Spinal cord (tissue), 10 donors: ENCODE measurements at places on chromosomes 1 and 21. TPM values are rescaled to one million over a fixed set of nuclear protein-coding genes. Genes with fewer than 3 reads are reported as not detected.
A peak's percentile ranks its signal among the peaks of the same experiment; 100 is the strongest.

The RUNX3 gene
- total RNA-seq: 0.11 TPM

The S100A9 gene
- 16.5 TPM for total RNA-seq

DNA sequence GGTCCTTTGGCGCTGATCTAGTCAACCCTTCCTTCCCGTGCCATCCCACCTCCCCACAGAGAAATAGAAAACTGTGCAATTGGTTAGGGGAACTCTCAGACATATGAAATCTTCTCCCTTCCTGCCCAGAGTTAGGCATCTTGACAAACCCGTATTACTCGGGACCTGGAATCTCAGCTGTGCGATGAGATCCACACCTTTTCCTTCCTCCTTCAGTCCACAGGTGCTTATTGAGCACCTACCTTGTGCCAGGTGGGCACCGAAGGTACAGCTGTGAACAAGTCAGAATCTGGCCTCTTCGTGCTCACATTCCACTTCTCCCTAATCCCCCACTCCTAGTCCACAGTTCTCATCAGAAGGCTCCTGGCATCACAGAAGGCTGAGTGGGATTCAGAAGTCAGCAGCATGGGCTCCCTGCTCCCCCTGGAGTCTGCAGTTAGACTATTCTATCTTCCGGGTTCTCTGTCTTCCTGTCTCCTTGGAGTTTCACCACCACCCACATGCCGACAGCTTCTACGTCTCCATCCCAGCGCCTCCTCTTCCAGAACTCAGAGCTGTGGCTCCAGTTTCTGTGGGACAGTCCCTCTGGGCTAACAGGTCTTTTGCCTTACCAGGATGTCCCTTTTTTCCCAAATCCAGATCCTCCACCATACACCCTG lies 23.0 kb downstream of the KNCN start:
- H3K27ac ChIP-seq: no peak overlapping the region
- H3K36me3 ChIP-seq: no peaks in the 10 kb centered on the region
- peaks cover 59% of the 10 kb centered on the region for H3K27me3 ChIP-seq
- no peak overlapping the region for H3K4me3 ChIP-seq
- H3K4me1 ChIP-seq: peaks cover 33% of the 10 kb centered on the region

DNA sequence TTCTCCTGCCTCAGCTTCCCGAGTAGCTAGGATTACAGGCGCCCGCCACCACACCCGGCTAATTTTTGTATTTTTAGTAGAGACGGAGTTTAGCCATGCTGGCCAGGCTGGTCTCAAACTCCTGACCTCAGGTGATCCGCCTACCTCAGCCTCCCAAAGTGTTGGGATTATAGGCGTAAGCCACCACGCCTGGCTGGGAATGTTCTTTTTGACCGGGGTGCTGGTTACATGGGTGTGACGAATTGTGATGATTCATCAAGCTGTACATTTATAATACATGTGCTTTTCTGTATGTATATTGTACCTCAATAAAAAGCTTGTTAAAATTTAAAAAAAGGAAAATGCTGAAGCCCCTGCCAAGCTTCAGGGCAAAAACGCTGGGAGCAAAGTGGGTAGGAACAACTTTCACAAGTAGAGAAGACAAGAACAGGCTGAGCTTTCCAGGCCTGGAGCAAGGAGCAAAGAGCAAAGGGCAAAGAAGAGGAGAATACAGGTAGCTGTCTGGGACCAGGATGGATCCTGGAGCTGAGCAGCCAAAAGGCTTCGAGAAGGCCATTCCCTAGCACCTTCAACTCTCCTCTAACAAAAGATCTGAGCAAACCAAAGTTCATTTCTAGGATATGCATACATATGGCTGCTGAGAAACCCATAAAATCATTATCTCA lies 20.5 kb upstream of the YRDC start:
- no peaks in the 10 kb centered on the region for H3K4me1 ChIP-seq
- H3K36me3 ChIP-seq: peaks cover 46% of the 10 kb centered on the region
- H3K27me3 ChIP-seq: no peaks in the 10 kb centered on the region
- no peak overlapping the region for H3K4me3 ChIP-seq
- no peak for DNase-seq

DNA sequence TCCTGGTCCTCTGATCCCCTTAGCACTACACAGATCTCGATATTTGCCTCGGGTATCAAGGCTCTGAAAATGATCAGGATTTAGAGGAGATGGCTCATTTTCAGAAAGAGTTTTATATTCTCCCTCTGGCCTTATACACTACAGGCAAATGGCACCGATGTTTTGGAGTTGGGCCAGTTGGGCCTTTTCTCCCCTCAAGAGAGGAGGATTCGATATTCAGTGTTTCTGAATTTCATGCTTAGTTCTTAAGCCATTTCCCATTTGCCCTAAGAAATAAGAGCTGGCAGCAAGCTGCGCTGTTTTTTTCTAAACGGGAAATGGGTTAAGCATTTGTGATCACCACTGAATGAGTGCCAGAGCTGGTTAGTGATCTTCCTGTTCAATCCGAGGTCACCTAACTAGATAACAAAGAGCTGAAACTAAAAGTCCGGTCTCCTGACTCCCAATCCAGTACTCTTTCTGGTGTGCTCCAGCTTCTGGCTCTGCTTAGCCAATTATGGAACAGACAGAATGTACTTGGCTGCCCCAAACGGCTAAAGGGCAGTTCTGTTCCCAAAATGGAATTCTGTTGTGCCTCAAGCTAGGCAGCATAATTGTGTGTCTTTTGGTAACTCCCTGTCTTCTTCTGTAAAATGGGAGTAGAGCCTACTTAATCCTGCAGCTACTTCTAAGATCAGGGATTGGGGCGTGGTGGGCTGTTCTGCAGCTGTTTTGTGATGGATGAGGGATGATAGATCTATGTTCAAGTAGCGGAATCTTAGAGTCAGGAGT lies 1.2 kb upstream of the CPT2 start:
- H3K4me3 ChIP-seq: no peak overlapping the region
- no peaks in the 10 kb centered on the region for H3K36me3 ChIP-seq
- H3K27ac ChIP-seq: no peak overlapping the region
- DNase-seq: no peak
- no peaks in the 10 kb centered on the region for H3K27me3 ChIP-seq
- no peaks in the 10 kb centered on the region for H3K4me1 ChIP-seq

GRCh38 chr1:14138135-14138506 lies 438.1 kb downstream of the PRDM2 start:
- no peaks in the 10 kb centered on the region for H3K27me3 ChIP-seq
- H3K4me1 ChIP-seq: peaks cover 16% of the 10 kb centered on the region
- no peak overlapping the region for H3K4me3 ChIP-seq

DNA sequence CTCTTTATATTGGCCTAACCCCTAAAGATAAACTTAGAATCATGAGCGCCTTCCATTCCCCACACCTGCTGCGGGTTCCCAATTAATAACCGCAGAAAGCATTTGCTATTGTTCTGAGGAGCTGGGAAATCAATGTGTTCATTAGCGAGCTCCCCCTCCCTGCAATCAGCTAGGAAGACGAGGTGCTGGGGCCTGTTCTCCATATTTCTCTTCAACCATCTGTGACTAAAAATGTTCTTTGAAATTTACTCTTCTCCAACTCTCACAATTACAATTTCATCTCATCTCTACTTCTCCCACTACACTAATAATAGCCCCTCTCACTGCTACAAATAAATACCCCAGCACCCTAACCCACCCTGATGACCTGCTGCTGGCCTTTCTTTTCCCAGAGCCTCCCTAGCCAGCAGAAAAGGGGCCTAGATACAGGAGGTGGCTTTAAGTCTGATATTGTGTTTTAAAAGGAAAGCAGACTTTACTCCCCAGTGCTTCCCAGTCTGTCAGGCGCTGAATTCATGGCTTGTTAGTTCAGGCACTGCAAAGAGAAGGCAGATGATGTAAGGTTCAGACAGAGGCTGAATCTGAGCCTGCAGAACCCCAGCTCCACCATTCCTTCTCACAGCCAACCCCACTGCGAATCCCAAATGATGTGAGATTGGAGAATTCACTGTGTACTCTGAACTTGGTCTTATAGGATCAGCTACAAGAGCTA lies 477.5 kb upstream of the DAB1 start:
- H3K27me3 ChIP-seq: no peaks in the 10 kb centered on the region
- DNase-seq: no peak
- peaks cover 6% of the 10 kb centered on the region for H3K4me1 ChIP-seq
- H3K36me3 ChIP-seq: no peaks in the 10 kb centered on the region
- no peak overlapping the region for H3K4me3 ChIP-seq
- no peak overlapping the region for H3K27ac ChIP-seq

The ST6GALNAC3 gene
- total RNA-seq: 64.0 TPM

DNA sequence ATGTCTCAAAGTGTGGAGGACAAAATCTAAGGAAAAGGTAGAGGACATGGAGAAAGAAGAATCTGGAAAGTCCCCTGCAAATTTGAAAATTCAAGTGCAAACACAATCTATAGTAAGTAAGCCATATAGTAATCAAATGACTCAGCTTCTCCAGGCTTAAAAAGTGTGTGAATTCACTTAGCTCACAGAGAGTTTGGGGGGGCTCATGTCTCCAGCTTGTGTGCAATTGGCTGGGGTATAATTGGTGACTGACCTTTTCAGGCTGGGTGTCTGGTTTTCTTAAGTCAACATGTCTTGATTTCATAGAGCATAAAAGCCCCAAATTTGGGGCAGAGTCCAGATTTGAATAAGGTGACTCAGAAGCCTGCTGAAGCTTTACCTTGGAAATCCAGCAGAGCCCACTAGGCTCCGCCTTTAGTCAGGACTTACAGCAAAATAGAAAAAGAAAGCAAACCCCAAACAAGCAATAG lies 8.6 kb downstream of the CLDN14 start:
- H3K4me1 ChIP-seq: no peaks in the 10 kb centered on the region
- H3K4me3 ChIP-seq: no peak overlapping the region
- no peaks in the 10 kb centered on the region for H3K36me3 ChIP-seq
- H3K27ac ChIP-seq: no peak overlapping the region

GRCh38 chr1:51525295-51525694 lies 6.2 kb upstream of the EPS15 start:
- H3K27ac ChIP-seq: no peak overlapping the region
- H3K36me3 ChIP-seq: no peaks in the 10 kb centered on the region
- H3K4me1 ChIP-seq: no peaks in the 10 kb centered on the region

DNA sequence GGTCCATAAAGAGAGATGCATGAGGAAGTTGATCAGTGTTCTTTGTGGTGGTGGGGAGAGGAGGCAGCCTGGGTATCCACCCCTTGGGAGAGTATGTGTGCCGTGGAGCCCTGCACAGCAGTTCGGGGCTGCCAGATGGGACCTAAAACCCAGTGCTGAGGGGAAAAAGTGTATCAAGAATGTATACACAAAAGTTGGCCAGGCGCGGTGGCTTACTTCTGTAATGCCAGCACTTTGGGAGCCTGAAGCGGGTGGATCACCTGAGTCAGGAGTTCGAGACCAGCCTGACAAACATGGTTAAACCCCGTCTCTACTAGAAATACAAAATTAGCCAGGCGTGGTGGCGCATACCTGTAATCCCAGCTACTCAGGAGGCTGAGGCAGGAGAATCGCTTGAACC lies 4.1 kb upstream of the TTC4 start:
- DNase-seq: no peak
- peaks cover 7% of the 10 kb centered on the region for H3K4me1 ChIP-seq
- no peak overlapping the region for H3K4me3 ChIP-seq

GRCh38 chr1:157724537-157725220 lies 24.1 kb upstream of the FCRL3 start:
- H3K36me3 ChIP-seq: no peaks in the 10 kb centered on the region
- H3K27me3 ChIP-seq: no peaks in the 10 kb centered on the region
- H3K4me3 ChIP-seq: no peak overlapping the region
- H3K27ac ChIP-seq: no peak overlapping the region
- DNase-seq: no peak
- H3K4me1 ChIP-seq: no peaks in the 10 kb centered on the region

The HSF2BP gene
- 2.0 TPM for total RNA-seq

The THRAP3 gene
- total RNA-seq: 69.1 TPM

The FALEC gene
- total RNA-seq: not detected

GRCh38 chr1:9363061-9363471 lies 70.4 kb downstream of the SPSB1 start:
- no peaks in the 10 kb centered on the region for H3K27me3 ChIP-seq
- peaks cover 22% of the 10 kb centered on the region for H3K4me1 ChIP-seq
- H3K27ac ChIP-seq: no peak overlapping the region
- no peak for DNase-seq
- peaks cover 46% of the 10 kb centered on the region for H3K36me3 ChIP-seq

The NMNAT2 gene
- total RNA-seq: 35.3 TPM

DNA sequence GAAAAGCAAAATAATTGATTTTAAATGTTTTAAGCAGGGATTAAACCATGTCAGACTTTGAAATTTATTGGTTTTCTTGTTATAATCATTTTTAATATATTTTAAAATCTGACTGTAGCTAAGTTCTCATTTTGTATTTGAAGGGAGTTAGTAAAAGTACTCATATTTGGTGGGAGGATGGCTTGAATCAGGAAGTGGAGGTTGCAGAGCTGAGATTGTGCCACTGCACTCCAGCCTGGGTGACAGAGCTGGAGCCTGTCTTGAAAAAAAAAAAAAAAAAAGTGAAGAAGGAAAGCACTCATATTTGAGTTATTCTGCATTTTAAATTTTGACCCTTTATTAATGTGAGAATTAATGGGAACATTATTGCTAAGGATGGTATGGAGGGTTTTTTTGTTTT lies 106.0 kb downstream of the RABGAP1L start:
- no peaks in the 10 kb centered on the region for H3K36me3 ChIP-seq
- H3K27me3 ChIP-seq: no peaks in the 10 kb centered on the region
- H3K4me3 ChIP-seq: no peak overlapping the region
- no peak for DNase-seq
- H3K4me1 ChIP-seq: peaks cover 5% of the 10 kb centered on the region

- H3K4me3 ChIP-seq: no peak overlapping the region
- no peaks in the 10 kb centered on the region for H3K27me3 ChIP-seq
- H3K4me1 ChIP-seq: no peaks in the 10 kb centered on the region
- no peak for DNase-seq
- H3K27ac ChIP-seq: no peak overlapping the region
Measured at GRCh38 chr1:14585728-14586127, 12.8 kb upstream of the KAZN start.

The PBXIP1 gene
- 143 TPM for total RNA-seq

The RAP1A gene
- 54.2 TPM for total RNA-seq

DNA sequence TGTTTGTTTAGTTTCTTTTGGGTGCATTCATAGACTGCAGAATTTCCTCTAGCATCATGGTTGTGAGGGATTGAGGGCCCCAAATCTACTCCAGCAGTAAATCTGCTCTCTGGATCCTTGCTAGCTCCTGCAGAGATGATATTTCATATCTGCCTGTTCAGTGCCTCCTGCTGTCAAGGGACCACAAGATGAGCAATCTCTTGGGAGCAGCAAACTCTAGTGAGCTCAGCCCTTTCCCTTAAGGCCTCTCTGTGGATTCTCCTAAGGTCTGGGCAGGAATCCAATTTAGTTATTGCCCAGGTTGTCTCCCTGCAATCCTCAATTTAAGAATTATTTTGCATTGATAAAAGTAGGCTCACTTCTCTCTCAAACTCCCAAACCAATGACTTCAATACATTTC lies 76.9 kb downstream of the RGS18 start:
- no peaks in the 10 kb centered on the region for H3K4me1 ChIP-seq
- DNase-seq: no peak
- H3K36me3 ChIP-seq: no peaks in the 10 kb centered on the region
- no peak overlapping the region for H3K27ac ChIP-seq

GRCh38 chr1:234311414-234311813 lies 61.8 kb upstream of the COA6 start:
- no peak overlapping the region for H3K4me3 ChIP-seq
- peaks cover 8% of the 10 kb centered on the region for H3K4me1 ChIP-seq
- H3K27me3 ChIP-seq: no peaks in the 10 kb centered on the region
- DNase-seq: no peak
- H3K27ac ChIP-seq: no peak overlapping the region

The QSOX1 gene
- total RNA-seq: 25.7 TPM

- H3K4me1 ChIP-seq: peaks cover 20% of the 10 kb centered on the region
- peak overlapping the region; percentile 99 for H3K27ac ChIP-seq
- no peaks in the 10 kb centered on the region for H3K27me3 ChIP-seq
- peak overlapping the region; percentile 84 for H3K4me3 ChIP-seq
Measured at GRCh38 chr1:211258310-211258755, 833 bp upstream of the RCOR3 start.

The CDC42SE1 gene
- 73.8 TPM for total RNA-seq
